A673 (cell line): ENCODE measurements at places on chromosomes 4 and X. TPM values are rescaled to one million over a fixed set of nuclear protein-coding genes. Genes with fewer than 3 reads are reported as not detected.

DNA sequence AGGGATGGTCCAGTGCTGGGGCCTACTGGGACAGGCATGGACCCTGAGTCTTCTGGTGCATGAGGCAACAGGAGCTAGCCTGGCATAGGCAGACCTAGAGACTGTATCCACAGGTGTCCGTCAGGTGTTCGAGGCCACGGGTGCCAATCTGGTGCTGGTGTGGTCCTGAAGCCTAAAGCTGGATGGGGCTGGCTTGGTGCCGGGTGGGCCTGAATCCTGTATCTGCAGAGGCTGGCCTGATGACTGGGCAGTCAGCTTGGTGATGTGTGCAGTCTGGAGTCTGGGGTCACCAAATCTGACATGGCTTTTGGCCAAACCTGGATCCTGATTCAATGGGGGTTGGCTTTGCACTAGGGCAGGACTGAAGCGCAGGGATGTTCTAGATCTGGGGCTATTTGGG is 269.8 kb upstream of the GRIA3 start:
- no peaks in the 10 kb centered on the region for H3K27me3 ChIP-seq
- no peak for DNase-seq
- H3K4me1 ChIP-seq, result no peaks in the 10 kb centered on the region
- H3K4me3 ChIP-seq, result no peak overlapping the region
- H3K27ac ChIP-seq, result no peak overlapping the region
- no peaks in the 10 kb centered on the region for H3K36me3 ChIP-seq

Gene ZFP42
- not detected in 2 replicates for total RNA-seq

Gene TREX2
- total RNA-seq, result 0.77 and 2.1 TPM in 2 replicates

Gene SYNPO2
- 0.20 and 0.26 TPM in 2 replicates for total RNA-seq
